ENCODE measurements at places on chromosomes 3 and 15.

DNA sequence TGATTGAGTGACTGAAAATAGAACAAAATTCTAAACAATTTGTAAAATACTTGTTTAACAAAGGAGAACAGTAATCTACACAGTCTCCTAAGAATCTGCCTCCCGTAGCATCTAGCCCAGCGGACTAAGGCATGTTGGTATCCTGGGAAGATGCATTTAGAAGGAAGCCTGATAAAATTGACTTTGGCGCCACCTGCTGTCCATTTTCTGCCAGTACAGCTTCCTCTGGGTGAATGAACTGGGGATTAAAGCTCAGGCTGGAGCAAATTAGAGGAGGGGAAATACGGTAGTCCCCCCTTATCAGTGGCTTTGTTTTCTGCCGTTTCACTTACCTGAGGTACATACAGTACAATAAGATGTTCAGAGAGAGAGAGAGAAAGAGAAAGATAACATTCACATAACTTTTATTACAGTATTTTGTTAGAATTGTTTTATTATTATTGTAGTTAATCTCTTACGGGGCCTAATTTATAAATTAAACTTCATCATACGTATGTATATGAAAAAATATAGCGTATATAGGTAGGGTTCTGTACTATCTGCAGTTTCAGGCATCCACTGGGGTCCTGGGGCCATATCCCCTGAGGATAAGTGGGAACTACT, 191.6 kb downstream of the GAP43 start:
- peak; percentile 59 for DNase-seq

- DNase-seq = peak; percentile 12
Observed at GRCh38 chr3:187843654-187844053, 98.4 kb upstream of the BCL6 start.

DNA sequence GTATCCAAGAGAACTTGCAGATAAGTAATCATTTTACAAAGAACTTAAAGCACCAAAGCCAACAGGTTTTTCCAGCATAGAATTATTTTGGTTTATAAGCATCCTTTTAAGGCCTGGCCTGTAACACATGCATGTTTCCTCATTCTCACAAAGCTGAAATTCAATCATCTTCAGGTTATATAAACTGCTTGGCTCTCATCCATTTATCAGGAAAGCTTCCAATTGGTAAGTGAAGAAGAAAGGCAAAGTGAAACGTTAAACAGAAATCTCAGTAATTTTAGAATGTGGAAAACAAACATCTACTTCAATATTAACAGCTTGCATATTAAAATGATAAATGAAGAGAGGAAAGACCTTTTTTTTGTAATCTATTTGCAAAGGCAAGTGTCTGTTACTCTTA, 1.6 kb downstream of the SERP1 start:
- peak; percentile 20 for DNase-seq

DNA sequence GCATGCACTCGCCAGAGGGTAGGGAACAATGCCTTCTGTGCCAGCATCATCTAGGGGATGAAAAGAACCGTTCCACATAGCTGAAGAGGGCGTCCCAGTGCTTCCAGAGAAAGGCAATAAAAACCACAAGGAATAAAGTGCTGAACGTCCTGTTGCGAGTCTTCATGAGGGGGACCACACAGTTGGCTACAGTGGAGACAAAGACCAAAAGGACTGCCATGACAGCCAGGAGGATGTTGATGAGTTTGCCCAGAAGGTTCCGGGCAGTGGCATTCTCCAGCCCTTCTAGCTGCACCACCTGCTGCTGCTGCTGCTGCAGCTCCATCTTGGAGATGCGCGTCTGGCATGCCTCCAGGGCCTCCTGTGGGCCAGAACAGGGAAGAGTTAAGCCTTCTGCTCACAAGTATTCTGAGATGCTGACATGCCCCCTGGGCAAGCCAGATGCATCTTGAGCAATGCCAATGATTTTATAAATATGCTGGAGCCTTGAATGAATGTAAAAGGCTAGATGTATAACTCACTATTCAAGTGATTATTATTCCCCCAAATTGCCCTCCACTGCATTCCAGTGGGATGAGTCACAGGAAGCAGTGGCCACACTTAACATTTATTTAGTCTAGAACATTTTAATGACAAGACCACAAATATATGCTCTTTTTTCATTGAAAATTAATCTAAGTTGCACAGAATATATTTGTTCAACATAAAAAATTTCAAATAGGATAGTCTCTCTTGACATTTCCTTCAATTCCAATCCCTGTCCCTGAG, 45.1 kb upstream of the PLXND1 start:
- peak; percentile 84 for DNase-seq

GRCh38 chr15:32877252-32878019, 159.6 kb downstream of the GREM1 start:
- peak; percentile 25 for DNase-seq

GRCh38 chr3:114455432-114455831, 161.6 kb downstream of the TIGIT start:
- no peak for DNase-seq

DNA sequence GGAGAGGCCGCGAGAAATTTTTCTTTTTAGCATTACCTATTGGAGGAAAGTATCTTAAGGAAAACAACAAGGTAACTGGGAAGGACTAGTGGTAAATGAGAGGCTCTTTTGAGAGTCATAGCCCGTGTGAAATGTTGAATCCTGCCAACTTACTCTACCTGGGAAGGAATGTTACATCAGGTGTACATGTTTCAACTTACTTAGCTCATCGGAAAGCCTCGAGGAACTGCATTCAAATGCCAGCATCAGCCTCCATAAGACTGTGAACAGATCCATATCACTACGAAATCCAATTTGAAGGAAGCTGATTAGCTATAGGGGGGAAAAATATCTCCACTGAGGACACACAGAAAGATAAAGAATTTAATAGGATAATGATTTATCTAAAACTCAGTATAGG, 72.3 kb upstream of the PDZRN3 start:
- no peak for DNase-seq

DNA sequence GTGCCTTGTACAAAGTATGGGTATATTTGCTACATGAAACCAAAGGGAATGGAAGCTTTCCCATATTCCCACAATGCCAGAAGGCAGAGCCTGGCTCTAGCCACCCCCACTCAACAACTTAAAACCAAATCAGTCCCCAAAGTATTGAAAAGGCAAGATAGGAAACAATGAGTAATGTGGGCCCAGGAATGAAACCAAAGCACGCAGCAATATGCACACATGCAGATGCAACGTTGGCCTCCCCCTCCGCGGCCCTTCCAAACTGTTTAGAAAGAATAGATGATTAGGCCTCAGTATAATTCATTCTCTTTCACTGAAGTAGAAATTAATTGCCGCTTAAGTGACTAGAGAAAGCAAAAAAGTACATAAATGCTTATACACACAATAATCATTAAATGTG, 59.1 kb downstream of the THRB start:
- no peak for DNase-seq

Data from renal cortical epithelial cell (primary cell).